ENCODE measurements at places on chromosomes 1 and 21. TPM values are rescaled to one million over a fixed set of nuclear protein-coding genes. Genes with fewer than 3 reads are reported as not detected.

Gene CR1L
- not detected for total RNA-seq

Gene A3GALT2
- total RNA-seq, result not detected

Gene FHAD1
- total RNA-seq, result 0.32 TPM

Gene PTGER3
- 0.12 TPM for total RNA-seq

Gene SERTAD4
- total RNA-seq, result 8.7 TPM

Gene GBP5
- total RNA-seq, result 1.2 TPM

Gene TNNT2
- 3.9 TPM for total RNA-seq

- ATAC-seq, result no peak
Observed at GRCh38 chr1:206892351-206892984, 4.8 kb upstream of the IL24 start.

DNA sequence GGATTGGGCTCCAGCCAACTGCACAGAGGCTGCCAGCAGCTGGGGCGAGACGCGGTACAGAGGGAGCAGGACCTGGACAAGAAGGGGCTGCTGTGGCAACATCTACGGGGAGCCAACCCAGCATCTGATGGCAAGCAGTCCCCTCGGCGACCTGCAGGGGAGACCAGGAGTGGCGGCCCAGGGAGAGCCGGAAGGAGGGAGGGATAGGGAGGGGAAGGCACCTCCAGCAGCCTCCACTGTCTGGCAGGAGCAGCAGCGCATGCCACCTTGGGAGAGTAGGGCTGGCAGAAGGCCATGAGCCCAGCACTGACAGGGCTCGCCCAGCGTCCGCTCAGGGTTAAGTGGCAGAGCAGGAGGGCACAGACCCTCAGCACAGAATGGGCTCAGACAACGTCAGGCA, 17.3 kb downstream of the CHD5 start:
- ATAC-seq, result no peak

DNA sequence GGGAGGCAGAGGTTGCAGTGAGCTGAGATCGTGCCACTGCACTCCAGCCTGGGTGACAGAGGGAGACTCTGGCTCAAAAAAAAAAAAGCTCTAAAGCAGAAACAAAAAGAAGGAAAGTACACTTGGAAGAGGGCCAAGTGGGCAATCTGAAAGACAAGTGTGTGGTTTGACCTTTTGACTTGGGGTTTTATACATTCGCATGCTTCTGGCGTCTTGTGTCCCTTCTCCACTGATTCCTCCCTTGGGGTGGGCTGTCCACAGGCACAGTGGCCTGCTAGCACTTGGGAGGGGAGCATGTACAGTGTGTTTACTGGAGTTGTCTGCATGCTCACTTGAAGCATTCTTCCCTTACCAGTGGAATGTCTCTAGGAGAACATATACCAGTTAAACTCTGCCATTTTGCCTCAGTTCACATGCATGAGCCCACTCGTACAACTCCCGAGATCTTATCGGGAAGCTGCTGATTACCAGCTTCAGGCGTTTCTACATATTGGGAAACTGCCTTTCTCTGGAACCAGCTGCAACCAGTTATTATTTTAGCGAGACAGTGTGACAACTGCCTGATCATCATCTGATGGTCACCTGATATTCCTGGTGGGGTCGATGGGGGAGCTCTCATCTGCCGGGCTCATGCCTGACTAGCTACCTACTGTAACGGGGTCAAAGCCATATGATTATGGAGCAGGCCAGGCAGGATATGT, 113.5 kb upstream of the ZNF678 start:
- ATAC-seq, result no peak

DNA sequence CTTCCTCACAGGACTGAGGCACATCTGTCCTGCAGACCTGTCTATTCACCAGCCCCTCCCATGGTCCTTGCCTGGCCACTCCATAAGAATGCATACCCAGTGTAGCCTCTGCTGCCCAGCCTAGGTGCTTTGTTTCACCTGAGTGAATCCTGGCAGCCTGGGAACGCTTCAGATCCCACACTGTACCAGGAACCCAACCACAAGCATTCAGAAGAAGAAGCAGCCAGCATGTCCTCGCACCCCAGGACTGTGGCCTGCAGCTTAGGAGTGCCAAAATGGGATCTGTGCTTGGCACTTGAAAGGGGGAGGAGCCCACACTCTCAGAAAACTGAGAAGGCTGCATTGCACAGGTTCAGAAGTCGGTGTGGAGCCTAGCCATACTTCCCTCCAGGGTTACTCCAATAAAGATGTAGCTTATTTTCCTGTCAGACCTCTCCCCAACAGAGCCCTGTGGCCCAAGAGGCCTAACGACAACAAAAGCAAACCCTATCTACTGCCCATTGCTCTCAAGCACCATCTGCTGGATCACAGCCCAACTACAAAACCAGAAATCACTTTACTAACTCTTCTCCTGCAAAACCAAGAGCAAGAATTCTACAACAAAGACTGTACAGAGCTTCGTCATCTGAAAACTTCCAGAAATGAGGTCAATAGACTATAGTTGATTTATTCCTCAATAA, 923.1 kb upstream of the NEGR1 start:
- ATAC-seq, result no peak

DNA sequence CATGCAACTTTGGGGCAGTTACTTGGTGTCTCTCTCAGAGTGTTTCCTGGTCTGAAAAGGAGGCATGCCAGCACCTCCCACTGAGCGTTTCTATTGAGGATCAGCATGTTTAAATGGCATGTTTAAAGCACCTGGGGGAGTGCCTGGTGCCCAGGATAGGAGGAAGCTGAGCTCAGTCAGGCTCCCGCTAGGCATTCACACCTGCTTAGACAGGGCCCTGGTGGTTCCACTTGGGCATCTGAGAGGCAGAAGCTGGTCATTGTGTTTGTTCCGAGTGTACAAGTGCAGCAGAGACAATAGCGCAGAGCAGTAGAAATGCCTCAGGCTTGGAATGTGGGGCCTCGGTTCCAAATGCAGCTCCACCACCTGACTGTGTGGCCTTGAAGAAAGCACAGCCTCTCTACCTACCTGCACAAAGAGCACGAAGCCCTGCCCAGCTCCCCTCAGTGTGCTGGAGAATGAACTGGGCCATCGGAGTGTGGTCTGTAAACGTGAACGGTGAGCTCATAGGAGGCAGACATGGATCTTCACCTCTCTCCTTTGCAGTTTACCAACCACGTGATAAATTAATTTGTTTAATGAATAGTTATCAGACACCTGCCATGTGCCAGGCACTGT, 20.3 kb upstream of the TMEM222 start:
- no peak for ATAC-seq

- no peak for ATAC-seq
Observed at GRCh38 chr21:42157606-42158310, 61.2 kb upstream of the ABCG1 start.

DNA sequence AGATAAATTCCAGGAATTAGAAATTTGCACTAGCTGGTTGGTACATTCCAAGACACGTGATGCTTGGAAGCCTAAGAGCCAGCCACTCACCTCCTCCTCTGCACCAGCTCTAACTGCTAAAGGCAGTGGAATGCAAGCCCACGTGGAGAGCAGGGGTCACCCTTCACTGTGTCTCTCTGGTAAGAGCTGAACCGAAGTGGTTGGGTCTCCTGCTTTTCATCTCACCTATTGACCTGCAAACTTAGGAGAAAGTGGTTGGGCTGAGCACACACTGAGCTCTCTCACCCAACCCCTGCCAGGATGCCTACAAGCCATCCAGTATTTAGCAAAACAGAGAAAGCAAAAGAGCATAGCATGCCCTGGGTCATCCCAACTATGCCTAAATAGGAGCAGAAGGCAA, 19.3 kb downstream of the HAO2 start:
- no peak for ATAC-seq

DNA sequence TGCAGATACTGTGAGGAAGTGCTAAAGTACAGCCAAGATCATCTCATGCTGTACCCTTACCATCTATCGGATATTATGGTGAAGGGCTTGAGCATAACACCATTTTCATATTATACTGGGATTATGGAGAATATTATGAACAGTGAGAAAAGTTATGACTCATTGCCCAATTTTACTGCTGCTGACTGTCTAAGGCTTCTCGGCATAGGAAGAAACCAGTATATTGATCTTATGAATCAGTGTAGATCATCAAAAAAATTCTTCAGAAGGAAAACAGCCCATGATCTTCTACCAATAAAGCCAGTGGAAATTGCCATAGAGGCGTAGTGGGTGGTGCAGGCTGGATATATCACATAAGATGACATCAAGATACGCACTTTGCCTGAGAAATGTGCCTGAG, 47.7 kb downstream of the PPIAL4G start:
- no peak for ATAC-seq

DNA sequence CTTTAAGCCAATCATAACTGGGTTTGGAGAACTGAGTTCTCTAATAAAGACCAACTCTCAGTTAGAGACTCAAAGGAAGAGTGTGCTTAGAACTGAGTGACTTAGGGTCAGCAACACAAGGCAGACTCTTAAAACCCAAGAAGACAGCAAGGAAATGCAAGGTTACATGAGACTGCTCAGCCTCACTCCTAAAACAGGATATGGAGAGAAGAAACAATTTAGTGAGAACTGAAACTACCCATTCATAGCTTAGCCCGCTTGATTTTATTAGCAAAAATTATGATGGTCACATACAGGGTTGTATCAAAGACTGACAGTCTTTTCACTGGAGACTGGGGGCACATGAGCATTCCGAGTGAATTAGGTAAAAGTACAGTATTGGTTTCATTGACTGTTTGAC, 78.9 kb upstream of the DMRTA2 start:
- ATAC-seq, result no peak

GRCh38 chr1:223030871-223031400, 112.1 kb downstream of the TLR5 start:
- no peak for ATAC-seq

- ATAC-seq, result peak; percentile 84
Observed at GRCh38 chr1:64171797-64172281, 31.6 kb upstream of the UBE2U start.

DNA sequence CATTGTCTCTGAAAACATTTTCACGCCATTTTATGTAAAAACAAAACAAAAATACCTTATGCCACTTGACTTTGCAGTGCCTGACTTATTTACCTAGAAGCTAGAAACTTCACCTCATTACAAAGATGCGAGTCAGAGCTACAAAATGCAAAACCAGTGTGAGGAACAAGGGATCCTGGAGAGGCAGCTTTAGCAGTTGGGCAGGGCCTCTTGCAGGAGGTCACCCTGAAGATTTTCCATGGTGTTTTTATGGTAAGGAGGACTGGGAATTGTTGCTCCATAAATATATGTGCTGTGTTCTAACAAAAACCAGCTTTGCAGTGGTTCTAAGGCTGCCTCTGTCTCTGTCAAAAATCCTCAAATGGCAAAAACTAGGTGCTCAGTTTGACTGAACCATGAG, 36.4 kb upstream of the TARBP1 start:
- ATAC-seq, result peak; percentile 51

GRCh38 chr1:246631426-246631825, 65.2 kb downstream of the CNST start:
- ATAC-seq, result no peak

- no peak for ATAC-seq
Observed at GRCh38 chr1:70667494-70668170, 256.6 kb downstream of the CTH start.

DNA sequence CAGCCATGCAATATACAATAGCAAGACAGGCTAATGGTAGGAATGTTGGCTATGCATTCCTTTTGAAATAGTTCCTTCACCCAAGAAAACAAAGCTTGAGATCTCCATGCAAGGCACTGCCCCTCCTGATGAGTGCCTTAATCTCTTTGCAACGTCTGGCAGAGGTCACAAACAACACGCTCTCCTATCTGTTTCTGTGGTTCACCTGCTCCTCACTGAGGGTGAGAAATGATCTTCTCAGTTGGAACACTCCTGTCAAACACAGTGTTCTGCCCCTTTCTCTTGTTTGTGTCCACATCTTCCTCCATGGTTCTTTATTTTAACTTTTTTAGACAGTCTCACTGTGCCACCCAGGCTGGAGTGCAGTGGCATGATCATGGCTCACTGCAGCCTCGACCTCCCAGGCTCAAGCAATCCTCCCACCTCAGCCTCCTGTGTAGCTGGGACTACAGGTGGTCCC, 21.2 kb upstream of the XPR1 start:
- ATAC-seq, result no peak

DNA sequence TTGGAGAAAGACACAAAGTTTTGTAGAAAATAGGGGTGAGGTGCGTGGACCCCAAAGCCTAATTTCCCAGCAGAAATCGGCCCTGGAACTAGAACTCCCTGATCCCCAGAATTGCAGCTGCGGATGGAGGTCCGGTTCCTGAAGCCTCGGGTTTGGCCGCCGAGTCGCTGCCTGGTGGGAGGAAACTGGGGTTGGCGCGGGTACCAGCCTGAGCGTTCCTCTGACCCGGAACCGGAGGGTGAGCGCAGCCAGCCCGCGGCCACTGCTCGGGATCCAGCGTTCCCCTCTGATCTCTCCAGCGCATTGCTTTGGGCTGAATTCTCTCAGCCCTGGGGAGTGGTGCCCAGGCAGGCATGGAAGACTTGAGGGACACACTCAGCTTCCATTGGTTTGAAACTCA, 1.6 kb downstream of the ST6GALNAC5 start:
- ATAC-seq, result no peak

DNA sequence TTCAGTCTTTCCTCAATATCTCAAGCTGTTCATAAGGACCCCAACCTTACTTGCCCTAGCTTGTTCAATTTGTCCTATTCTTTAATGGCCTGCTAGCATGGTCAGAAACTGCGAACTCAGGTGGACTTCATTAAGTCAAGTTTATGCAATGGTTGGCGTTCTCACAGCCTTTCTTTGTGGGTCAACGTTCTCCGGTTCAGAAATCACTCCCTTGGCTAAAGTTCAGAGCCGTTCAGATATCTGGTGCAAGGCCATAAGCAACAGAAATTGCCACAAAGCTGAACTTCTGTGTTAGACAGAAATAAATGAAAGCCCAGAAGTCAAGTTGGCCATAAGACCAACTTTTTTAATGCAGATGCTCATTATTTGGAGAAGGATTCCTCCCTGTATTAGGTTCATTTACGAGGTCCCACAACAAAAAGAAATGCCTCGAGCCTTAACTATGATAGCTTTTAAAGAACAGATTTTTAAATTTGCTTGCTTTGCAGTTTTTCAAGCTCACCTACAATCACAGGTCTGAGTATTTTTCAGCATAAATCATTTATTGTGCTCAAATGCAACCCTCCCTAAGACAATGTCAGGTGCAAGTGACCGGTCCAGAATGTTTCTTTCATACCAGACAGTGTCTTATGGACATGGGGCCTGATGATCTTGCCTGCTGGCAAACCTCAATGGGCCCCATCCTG, 140.2 kb upstream of the COL11A1 start:
- ATAC-seq, result no peak
